ENCODE measurements at places on chromosomes 7 and 10.

DNA sequence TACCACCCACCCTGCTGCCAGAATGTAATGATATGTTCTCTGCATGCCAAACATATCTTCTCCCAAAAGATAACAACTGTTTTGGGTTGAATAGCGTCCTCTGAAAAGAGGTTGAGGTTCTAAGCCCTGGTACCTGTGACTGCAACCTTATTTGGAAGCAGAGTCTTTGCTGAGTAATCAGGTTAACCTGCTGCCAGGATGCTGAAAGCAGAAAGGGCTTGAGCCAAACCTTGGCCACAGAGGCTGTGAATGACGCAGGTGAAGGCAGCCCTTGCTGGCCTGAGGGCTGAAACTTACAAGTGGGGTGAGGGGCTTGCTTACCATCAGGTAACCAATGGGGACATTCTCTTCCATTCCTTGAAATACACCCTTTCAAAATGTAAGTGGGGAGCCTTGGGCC, 151.8 kb upstream of the RHEB start:
- DNase-seq, result no peak

GRCh38 chr10:102405108-102405571, 9.6 kb downstream of the NFKB2 start:
- DNase-seq, result no peak

DNA sequence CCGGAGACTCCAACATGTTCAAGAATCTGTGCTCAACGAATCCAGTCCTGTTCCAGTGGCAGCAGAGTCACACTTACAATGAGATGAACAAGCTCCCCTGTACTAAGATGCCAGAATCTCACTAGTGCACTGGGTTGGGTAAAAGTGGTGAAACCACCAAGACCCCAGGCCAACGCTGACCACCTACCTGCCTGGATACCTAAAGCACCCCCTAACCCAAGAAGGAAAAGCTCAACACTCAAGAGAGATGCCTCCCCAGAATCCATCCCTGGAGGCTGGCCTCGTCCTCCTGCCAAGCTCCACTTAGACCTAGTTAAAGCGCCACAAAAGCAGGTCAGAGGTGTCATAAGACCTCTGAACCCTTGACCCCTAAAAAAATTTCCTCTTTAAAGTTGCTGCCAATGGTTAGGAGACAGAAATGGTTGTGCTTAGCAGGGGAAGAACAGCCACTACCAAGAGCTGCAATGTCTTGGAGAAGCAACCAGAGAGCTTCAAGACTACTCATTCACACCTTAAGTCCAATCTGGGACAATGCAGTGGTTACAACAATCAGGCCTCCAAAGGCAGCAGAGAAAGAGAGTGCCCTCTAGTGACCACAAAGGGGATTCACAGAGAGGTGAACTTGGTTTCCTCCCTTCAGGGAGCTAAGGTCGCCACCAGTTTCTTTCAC, 94.6 kb upstream of the MACROH2A2 start:
- DNase-seq, result no peak

DNA sequence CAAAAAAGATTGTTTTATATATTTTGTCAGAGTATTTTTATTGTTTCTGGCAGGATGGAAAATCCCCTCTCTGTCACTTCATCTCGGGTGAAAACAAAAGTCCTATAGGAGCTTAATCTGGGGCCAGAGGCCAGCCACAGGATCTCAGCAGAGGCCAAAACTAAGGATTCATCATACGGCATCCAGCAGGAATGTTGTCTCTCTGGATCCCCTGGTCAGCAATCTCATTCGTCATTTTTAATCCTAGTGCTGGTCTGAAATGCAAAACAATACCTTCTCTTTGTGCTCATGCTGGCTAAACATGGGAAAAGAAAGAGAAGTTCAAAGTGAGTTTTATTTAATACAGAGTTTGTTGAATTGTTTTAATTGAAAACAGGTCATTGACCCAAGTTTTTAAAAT, 482.5 kb upstream of the AUTS2 start:
- no peak for DNase-seq

DNA sequence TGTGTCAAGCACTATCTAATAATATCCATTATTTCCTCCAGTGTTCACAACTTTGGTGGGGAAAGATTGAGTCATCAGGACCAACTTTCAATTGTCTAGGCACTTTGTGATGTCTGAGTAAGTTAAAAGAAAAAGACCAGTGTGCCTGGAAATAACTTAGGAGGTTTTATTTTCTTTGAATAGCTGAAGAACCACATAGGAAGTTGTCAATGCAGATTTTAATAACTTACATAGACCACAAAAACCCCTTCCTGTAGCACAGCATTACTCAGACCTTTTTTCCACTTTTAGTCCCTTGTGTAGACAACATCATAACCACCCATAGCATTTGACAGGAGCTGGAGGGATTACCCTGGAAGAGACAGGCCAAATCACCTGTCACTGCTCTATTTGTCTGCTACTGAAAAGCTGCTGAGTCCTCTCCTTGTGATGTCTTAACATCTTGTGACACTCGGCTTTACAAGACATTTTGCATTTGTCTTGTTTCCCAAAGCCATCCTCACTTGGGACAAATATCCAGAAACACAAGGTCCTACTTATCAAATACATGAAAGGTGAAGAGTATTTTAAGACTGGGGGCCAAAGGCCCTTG, 241.5 kb upstream of the PTER start:
- DNase-seq, result no peak

GRCh38 chr7:36015733-36016132, 137.3 kb upstream of the EEPD1 start:
- no peak for DNase-seq

- peak; percentile 57 for DNase-seq
Observed at GRCh38 chr10:22611425-22612115, 102.8 kb downstream of the PIP4K2A start.

- DNase-seq, result no peak
Observed at GRCh38 chr10:96327462-96327861, 23.2 kb downstream of the DNTT start.

DNA sequence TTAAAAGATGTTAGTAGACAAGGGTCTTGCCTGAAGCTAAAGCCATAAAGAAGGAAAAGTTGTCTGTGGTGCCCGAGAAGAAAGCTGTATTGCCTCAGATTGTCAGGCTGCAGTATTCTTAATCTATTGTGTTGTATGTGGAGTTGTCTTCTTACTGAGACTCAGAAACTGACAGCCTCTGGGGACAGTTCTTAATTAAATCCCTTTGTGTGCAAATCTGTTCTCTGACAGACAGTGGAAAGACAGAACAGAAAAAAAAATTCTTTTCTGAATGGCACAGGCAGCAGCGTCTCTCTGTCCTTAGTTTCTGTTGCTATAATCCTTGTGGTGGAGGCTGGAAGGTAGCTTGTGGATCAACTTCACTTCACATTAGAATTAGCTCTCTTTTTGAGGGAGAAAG, 16.8 kb downstream of the VWC2 start:
- DNase-seq, result no peak

DNA sequence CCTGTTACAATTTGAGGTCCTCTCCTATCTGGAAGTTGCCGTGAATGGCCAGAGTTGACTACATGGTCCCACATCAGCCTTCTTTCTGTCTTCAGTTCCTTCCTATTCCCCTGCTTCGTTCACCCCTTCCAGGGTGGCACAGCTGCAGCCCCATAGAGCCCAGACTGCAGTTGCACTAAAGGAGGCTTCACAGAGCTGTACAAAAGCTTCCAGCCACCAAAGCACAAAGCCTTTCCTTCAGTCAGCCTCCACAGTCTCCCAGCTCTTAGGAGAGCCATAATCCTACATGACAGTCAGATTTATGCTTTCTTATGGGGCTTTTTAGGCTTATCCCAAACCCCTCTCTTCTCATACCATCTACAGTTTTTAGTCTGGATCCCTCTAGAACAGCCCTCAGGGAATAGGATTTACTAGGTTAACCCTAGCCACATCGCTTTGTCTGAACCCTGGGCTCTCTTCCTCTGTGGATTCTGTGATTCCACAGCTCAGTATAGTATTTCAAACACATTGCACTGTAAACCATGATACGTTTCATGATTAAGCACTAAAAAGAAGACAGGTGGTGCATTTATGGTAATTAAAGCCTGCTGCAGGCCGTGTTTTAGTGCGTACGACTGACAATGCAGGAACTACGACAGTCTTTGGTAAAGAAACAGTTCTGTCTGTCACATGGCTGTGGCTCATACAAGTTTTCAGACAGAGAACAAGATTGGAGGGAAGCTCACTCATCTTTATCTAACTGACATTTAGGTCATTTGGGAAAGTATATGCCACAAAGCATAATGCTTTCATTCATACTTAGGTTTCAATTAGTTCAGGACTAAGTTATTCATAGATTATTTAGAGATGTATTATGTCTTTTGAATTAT, 208.3 kb upstream of the KMT2E start:
- no peak for DNase-seq

DNA sequence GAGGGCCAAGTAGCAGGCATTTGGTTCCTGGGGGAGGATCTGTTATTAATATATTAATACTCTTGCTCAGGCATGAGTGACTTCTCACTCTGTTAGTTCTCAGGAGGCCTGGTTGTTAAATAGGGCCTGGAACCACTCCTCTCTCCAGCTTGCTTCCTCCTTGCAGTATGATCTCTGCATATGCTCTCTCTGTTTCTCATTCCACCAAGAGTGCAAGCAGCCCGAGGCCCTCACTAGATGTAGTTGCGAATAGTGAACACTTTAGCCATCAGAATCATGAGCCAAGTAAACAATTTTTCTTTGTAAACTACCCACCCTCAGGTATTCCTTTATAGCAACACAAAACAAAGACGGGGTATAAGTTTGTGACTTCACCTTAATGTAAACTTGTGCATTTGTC, 784.3 kb downstream of the DNAJB9 start:
- no peak for DNase-seq

GRCh38 chr7:154438571-154439367, 386.6 kb downstream of the DPP6 start:
- no peak for DNase-seq

GRCh38 chr10:110361800-110362456, 57.2 kb upstream of the SMNDC1 start:
- no peak for DNase-seq

DNA sequence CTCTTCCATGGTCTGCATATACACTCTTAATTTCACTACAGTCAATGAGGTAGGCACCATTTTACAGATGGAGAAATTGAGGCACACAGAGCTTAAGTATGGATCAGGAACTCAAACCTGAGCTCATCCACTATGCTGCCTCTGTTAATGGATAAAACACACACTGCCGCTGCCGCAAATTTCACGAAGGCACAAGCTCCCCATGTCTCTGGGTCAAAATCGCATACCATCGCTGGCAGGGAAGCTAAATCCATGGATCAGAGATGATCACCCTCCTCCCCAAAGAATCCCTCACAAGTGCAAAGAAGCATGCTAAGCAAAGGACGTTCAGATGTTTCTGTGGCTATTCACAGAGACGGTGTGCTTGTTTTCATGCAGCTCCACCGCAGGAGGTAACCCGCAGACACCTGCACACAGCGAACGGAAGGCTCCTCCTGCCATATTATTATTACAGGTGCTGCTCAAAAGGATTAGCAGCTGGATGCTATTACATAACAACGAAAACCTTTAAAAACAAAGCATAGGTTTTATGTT, 109.3 kb downstream of the UBE2H start:
- no peak for DNase-seq

GRCh38 chr10:93461807-93462178, 20.3 kb downstream of the MYOF start:
- DNase-seq, result no peak

DNA sequence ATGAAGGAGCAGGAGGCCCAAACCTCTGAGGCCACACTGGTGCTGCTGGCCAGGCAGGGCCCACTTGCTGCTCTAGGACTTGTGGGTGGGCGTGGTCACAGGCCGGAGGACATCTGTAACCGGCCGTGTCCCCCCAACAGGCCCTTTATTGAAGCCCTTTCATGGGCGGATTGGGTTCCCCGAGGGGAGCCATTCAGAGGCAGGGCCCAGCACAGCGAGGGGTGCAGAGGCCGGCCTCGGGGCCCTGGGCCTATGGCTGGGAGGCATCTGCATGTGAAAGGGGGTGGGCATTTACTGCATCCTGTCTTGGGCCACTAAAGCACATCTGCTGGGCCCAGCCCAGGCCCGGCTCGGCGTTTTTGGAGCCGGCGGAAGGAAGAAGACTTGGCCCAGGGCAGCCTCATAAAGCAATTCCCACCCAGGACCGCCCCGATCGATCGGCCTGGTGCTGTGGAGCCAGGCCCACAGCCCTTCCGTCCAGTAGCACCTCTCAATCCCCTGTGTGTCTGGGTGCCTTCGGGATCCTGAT, 8.4 kb downstream of the LHPP start:
- DNase-seq, result no peak

GRCh38 chr10:48708144-48708543, 23.5 kb downstream of the WDFY4 start:
- DNase-seq, result no peak

DNA sequence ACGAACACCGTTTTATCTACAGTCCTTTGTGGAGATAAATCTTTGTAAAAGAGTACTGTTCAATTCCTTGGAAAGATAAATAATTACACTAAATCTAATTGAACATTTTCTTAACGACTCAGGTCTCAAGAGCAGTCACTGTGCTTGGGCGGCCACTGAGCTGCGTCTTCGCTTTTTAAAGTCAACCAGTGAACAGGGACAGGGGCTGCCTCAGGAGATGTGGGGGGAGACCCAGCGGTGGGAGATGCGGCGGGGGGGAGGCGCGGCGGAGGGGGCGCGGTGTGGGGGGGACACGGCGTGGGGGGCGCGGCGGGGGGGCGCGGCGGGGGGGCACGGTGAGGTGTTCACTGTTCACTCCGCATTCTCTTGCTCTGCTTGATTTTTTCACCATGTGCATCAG, 39.8 kb downstream of the CAMK2B start:
- DNase-seq, result no peak

GRCh38 chr10:81875467-81876252, 666 bp downstream of the NRG3 start:
- no peak for DNase-seq

DNA sequence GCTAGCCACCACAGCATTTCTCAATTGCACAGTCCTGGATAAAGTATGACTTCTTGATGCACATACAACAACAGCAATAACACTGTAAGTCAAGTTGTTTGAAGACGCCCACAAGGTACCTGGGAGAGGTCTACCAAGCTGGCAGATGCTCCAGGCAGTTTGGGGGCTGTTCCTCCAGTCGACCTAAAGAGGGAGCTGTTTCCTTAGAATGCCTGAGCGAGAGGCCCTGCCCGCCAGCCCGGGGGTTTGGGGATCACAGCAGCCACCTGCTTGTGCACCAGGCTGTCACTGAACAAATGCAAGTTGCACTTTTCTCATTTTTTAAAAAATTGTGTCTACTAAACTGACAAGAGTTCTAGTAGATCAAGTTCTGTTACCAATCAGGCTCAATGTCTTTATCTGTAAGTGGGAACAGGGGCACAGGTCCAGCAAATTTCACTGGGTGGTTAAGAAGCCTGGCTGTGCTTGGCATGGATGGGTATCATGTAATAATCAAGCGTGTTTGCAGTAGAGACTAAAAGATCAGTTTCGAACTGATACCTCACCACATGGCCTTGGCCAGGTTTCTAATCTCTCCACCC, 193.8 kb upstream of the ADO start:
- peak; percentile 50 for DNase-seq

GRCh38 chr7:99446096-99446495, 7.4 kb downstream of the CPSF4 start:
- DNase-seq, result no peak

GRCh38 chr7:69959789-69960499, 361.7 kb downstream of the AUTS2 start:
- DNase-seq, result no peak

- DNase-seq, result no peak
Observed at GRCh38 chr10:20110125-20111100, 294.2 kb downstream of the PLXDC2 start.
